ENCODE measurements at places on chromosomes 3 and 15. TPM values are rescaled to one million over a fixed set of nuclear protein-coding genes. Genes with fewer than 3 reads are reported as not detected.

Gene PLSCR2
- total RNA-seq: 1.1 TPM

Gene FBN1
- total RNA-seq: 1.1 TPM

Gene DHFR2
- 7.9 TPM for total RNA-seq

Gene EHHADH
- 1.9 TPM for total RNA-seq

Gene INTS14
- total RNA-seq: 42.1 TPM

Gene NAALADL2
- total RNA-seq: not detected
